ENCODE measurements at places on chromosomes 2 and 18.
A peak's percentile ranks its signal among the peaks of the same experiment; 100 is the strongest.

DNA sequence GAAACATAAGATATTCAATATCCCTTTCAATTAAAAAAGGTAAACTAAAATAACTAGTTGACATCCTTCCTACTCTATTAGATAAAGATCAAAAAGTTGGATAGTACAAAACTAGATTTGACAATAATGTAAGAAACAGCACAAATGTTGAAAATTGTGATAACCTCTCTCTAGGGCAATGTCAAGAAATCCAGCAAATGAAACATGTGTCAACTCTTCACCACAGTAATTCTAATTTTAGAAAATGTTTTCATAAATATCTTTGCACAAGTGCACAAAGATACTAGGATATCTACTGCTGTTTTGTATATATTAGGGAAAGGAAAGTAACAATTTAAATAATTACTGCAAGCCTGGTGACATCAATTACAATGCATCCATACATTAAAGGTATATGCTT, 1220.1 kb downstream of the LRP1B start:
- DNase-seq = no peak

DNA sequence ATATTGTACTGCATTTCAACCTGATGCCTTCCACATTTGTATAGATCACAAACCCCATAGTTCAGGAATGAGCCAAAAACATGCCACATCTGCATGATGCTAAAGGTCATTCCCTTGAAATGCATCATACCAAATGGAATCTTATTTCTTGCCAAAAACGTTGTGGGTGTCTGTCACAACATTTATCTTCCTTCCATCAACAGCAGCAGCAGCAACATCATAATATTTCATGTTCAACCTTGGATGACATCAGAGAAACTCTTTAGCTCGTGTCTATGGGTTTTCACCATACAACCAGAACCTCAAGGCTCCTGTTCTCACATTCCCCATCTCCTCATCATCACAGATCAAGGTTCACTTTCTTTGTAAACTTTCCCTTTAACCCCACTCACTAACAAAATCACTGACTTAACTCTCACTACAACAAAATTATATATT, 221.3 kb upstream of the CTAGE1 start:
- no peak for DNase-seq

- no peak for DNase-seq
Measured at GRCh38 chr2:234967201-234967869, 15.5 kb downstream of the SH3BP4 start.

- peak; percentile 92 for DNase-seq
Measured at GRCh38 chr2:70871398-70872211, 36.0 kb upstream of the CD207 start.
